Calu3 (cell line): ENCODE measurements at places on chromosomes 4 and X.

DNA sequence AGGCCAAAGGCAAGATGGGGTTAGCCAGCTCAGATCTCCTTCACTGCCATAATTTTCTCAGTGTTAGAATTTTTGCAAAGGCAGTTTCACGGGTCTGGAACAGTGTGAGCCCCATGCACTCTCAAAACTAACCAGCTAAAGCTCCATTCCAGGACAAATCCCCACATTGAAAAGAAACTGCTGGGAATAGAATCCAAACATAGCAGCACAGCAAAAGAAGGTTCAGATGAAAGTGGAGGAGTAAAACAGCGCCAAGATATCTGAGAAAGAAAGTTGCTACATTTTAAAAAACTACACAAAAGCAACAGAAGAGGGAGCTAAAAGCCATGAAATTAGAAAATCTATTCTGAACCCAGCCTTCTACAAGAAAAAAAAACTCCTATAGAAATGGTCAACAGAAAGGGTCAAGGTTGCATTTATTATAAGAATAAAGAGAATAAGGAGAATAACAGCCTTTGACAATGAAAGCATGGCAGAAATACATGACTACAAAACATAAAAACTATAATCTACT is 39.6 kb upstream of the SLC7A3 start:
- H3K36me3 ChIP-seq, result no peaks in the 10 kb centered on the region
- H3K27me3 ChIP-seq, result peaks cover 30% of the 10 kb centered on the region
- no peak for DNase-seq
- no peak overlapping the region for H3K27ac ChIP-seq

DNA sequence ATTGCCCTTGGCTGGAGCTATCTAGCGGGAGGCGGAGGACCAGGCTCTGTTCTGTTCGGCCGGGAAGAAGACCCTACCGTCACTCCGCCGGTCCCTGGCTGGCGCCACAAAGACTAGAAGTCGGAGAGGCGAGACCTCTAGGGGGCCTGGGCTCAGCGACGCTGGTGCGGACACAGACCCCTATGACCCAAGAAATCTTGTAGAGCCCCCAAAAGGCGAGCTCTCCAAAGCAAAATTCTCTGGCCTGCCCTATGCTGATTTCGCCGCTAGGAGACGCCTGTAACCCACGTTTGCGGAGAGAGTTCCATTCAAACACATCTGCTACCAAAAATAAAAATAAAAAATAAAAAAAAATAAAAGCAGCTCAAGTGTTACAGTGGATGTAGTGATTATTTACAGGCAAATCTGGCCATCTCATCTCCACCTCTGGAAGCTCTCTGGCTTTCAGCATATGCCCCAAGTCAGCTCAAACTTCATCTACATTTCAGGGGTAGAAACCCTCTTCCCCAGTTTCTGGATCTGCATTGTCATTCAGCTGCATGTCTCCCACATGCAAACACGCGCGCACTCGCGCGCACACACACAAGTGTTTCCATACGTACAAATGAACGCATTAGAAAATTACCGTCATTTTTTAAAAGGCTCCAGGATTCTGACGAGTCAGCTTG is 2.4 kb upstream of the PCDH10 start:
- H3K36me3 ChIP-seq, result no peaks in the 10 kb centered on the region
- no peak overlapping the region for H3K27ac ChIP-seq
- H3K4me3 ChIP-seq, result peak overlapping the region; percentile 67
- no peaks in the 10 kb centered on the region for H3K27me3 ChIP-seq
- no peaks in the 10 kb centered on the region for H3K4me1 ChIP-seq

GRCh38 chr4:89024051-89024675 is 32.8 kb downstream of the FAM13A start:
- no peaks in the 10 kb centered on the region for H3K36me3 ChIP-seq
- DNase-seq, result peak; percentile 61
- no peak overlapping the region for H3K27ac ChIP-seq

GRCh38 chr4:45578874-45579273 is 545.0 kb downstream of the GABRG1 start:
- H3K27me3 ChIP-seq, result no peaks in the 10 kb centered on the region
- H3K4me1 ChIP-seq, result no peaks in the 10 kb centered on the region
- H3K4me3 ChIP-seq, result no peak overlapping the region
- DNase-seq, result no peak

GRCh38 chr4:56821381-56822243 is at the start of gene SPINK2:
Gene SPINK2, minus strand, starts transcription at chr4:56821701. Its CDS starts 39 bp downstream, at chr4:56821662.
- H3K36me3 ChIP-seq, result peaks cover 7% of the 10 kb centered on the region
- H3K27me3 ChIP-seq, result peaks cover 11% of the 10 kb centered on the region
- DNase-seq, result peak; percentile 66
- H3K4me1 ChIP-seq, result no peaks in the 10 kb centered on the region
- no peak within 1 kb of the TSS for H3K27ac ChIP-seq

GRCh38 chr4:78720994-78721677 is 55.0 kb upstream of the BMP2K start:
- H3K27me3 ChIP-seq, result peaks cover 22% of the 10 kb centered on the region
- peaks cover 3% of the 10 kb centered on the region for H3K36me3 ChIP-seq
- H3K27ac ChIP-seq, result no peak overlapping the region
- H3K4me3 ChIP-seq, result no peak overlapping the region
- H3K4me1 ChIP-seq, result no peaks in the 10 kb centered on the region

DNA sequence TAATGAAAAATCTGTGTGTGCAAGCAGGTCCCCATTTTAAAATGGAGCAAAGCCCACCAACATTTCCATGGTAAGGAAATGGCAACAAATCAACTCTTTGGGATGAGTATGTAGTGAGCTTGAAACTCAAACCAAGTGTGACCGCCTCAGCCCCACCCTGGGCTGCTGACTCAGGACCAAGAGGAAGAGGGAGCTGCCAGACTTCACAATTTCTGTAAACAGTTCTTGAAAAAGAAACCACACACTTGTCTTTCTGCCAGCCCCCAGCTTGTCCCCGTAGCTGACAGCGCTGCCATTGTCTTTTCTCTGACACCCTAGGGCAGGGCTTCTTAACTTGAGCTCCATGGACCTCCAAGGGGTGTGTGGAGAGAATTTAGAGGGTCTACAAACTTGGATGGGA is 10.3 kb downstream of the RTL5 start:
- no peaks in the 10 kb centered on the region for H3K36me3 ChIP-seq
- H3K27ac ChIP-seq, result no peak overlapping the region
- no peak for DNase-seq
- H3K4me3 ChIP-seq, result no peak overlapping the region
- H3K27me3 ChIP-seq, result peaks cover 60% of the 10 kb centered on the region

DNA sequence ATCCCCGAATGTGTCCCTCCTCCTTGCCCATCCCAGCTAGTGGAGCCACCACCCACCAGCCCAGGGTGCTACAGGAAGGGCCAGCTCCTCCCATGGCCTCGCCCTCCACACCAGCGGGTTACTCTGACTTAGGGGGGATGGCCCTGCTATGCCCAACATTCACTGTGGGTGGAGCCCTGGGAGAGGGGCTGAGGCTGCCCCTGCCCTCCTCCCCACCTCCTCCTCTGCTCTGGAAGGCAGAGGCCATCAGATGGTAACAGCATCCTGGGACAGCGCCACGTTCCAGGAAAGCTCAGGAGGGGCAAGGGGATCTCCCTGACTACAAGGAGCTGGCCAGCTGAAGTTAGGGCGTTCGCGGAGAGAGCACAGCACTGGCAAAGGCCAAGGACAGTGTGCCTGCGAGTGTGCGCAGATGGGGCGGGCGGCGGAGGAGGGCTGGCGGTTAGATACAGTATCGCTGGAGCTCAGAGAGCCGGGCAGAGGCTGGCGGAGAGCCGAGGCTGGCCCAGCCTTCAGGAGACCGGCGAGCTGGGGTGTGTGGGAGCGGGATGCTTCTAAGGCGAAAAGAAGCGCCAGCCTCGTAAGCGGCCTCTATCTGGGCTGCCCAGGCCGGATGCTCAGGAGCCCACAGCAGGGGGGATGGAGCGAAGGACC is 1.5 kb downstream of the JAKMIP1 start:
- peaks cover 6% of the 10 kb centered on the region for H3K36me3 ChIP-seq
- H3K4me1 ChIP-seq, result no peaks in the 10 kb centered on the region
- peaks cover 60% of the 10 kb centered on the region for H3K27me3 ChIP-seq

GRCh38 chr4:156312261-156312847 is 358.7 kb upstream of the CTSO start:
- H3K4me3 ChIP-seq, result no peak overlapping the region
- H3K27me3 ChIP-seq, result no peaks in the 10 kb centered on the region
- no peaks in the 10 kb centered on the region for H3K36me3 ChIP-seq
- H3K4me1 ChIP-seq, result no peaks in the 10 kb centered on the region
- H3K27ac ChIP-seq, result no peak overlapping the region
- no peak for DNase-seq
